ENCODE measurements at places on chromosomes 12 and 14.

- no peak for DNase-seq
Measured at GRCh38 chr12:104751594-104751993, 206.5 kb downstream of the SLC41A2 start.

DNA sequence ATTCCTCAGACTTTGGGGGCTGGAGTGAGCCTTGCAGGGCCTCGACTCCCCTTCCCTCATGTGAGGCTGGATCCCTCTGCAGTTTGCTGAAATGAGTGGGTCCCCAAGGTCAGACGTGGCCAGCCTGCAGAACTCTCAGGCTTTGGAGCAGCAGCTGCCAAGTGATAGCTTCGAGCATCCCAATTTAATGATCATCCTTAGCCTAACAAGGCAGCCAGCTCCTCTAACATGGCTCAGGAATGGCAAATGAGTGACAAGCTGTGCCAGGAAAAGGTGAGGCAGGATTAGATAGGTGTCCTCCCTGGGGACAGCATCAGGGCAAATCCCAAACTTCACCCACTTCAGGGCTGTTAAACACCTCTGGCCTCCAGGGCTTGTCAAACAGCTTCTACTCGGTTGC lies 130.7 kb upstream of the PWP1 start:
- no peak for DNase-seq

- no peak for DNase-seq
Measured at GRCh38 chr14:93214598-93214997, 7.5 kb downstream of the UBR7 start.

DNA sequence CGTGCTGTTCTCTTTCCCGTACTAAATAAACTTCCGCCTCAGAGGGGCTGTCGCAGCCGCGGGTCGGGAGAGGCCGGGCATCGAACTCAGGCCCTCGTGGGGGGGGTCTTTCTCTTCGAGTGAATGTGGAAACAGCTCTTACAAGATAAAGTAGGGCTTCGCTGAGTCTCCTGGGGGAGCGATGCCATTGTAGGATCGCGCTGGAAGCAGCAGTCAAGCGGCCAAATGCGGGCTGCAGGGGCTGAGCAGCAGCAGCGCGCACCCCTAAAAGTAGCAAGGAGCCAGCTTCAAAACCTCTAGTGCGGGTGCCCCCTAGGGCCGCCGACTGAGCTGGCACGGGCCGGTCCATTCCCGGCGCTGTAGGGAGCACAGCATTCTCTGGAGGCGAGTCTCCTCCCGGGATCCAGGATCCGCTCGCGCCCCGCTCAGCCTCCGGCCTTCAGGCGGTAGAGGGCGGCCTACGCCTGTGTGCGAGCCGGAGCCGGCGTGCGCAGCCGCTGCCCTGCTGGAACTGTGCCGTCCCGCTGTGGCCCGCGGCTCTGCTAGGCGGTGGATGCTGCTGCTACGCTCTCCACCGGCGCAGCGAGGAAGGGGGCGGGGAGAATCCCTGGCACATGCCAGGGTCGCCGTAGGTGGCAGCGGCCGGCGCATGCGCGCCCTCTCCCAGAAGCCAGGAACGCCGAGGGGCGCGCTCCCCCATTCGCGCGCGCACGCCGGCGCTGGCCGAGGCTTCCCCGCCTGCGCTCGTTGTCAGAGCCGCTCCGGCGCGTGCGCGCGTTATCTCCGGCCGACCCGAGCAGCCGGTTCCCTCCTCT lies at the start of gene FUT8:
Gene FUT8, plus strand, starts transcription at position 699 of the 815 bp plus-strand sequence. CDS start 148,834 bp downstream, outside the sequence.
- DNase-seq = peak; percentile 97

DNA sequence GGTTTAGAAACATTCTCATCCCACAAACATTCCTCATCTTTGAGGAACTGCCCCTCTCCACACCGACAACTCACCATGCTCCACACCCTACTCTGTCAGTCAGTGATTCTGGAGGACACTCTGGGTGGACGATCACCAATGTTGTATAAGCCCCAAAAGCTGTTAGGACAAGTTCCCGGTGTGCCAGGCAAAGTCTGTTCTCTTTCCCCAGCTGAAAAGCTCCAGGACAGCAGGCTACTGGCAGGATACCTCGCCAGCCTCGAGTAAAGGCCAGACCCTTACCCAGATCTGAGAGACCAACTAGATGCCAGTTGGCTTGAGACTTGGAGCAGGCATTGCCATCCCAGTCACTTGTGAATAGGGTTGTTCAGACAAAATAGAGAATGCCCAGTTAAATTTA lies 12.0 kb downstream of the KRT5 start:
- no peak for DNase-seq

GRCh38 chr12:108896336-108896735 lies 16.4 kb downstream of the DAO start:
- no peak for DNase-seq

- DNase-seq = no peak
Measured at GRCh38 chr12:131833288-131833895, 5.2 kb downstream of the MMP17 start.

GRCh38 chr14:59905188-59905587 lies 14.8 kb upstream of the LRRC9 start:
- no peak for DNase-seq

GRCh38 chr14:65434216-65434850 lies 21.8 kb downstream of the FUT8 start:
- DNase-seq = no peak

- DNase-seq = no peak
Measured at GRCh38 chr12:12194206-12194605, 72.6 kb downstream of the LRP6 start.

Data from stimulated activated CD4-positive, alpha-beta T cell treated with anti-CD3 and anti-CD28 coated beads, Interleukin-2, amount 100 ng/mL, for 4 hours (primary cell).